ENCODE measurements at places on chromosomes 12 and 14.

GRCh38 chr12:79897617-79898016 is 37.3 kb downstream of the PPP1R12A start:
- DNase-seq = no peak

GRCh38 chr12:131430158-131430742 is 280.6 kb upstream of the SFSWAP start:
- DNase-seq = no peak

DNA sequence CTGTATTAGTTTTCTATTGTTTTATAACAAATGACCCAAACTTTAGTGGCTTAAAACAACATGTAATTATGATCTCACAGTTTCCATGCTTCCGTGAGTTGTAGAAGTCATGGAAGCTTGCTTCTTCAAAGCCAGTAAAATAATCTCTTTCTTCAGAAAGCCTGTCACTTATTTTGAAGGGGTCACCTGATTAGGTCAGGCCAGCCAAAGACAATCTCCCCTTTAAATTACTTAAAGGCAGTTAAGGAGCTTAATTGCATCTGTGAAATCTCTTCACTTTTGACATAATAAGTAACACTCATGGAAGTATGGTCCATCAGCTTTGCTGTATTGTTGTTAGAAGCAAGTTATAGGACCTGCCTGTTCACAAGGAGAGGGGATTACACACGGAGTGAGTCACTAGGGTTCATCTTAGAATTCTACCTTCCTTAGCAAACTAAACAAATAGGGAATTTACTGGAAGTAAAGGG is 89.8 kb downstream of the FAR2 start:
- no peak for DNase-seq

DNA sequence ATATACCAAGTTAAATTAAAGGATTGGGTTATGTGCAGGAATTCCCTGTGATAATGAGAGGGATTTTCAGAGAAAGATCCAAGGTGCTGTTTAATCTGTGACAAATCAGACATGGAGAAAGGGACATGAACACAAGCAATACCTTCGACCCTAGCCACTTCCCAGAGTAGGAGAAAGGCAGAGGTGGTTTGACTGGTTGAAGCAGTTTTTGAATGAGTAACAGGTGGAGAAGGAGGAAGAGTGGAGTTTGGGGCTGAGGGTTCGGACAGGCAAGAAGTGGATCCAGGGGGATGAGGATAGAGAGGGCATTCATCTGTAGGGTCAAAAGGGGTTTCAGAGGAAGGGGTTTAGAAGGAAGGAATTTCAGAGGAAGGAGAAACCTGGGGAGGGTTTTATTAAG is 27.4 kb upstream of the A2M start:
- no peak for DNase-seq

- DNase-seq = no peak
These were observed 41.9 kb downstream of the CCNK start for GRCh38 chr14:99522934-99523703.

- DNase-seq = no peak
These were observed 56.5 kb downstream of the PRIMA1 start for GRCh38 chr14:93731753-93732152.

- no peak for DNase-seq
These were observed 104.8 kb downstream of the UNC79 start for GRCh38 chr14:93535537-93535936.

GRCh38 chr12:40614923-40615322 is 77.3 kb upstream of the CNTN1 start:
- no peak for DNase-seq

GRCh38 chr12:5723711-5724252 is 221.3 kb downstream of the ANO2 start:
- DNase-seq = no peak

DNA sequence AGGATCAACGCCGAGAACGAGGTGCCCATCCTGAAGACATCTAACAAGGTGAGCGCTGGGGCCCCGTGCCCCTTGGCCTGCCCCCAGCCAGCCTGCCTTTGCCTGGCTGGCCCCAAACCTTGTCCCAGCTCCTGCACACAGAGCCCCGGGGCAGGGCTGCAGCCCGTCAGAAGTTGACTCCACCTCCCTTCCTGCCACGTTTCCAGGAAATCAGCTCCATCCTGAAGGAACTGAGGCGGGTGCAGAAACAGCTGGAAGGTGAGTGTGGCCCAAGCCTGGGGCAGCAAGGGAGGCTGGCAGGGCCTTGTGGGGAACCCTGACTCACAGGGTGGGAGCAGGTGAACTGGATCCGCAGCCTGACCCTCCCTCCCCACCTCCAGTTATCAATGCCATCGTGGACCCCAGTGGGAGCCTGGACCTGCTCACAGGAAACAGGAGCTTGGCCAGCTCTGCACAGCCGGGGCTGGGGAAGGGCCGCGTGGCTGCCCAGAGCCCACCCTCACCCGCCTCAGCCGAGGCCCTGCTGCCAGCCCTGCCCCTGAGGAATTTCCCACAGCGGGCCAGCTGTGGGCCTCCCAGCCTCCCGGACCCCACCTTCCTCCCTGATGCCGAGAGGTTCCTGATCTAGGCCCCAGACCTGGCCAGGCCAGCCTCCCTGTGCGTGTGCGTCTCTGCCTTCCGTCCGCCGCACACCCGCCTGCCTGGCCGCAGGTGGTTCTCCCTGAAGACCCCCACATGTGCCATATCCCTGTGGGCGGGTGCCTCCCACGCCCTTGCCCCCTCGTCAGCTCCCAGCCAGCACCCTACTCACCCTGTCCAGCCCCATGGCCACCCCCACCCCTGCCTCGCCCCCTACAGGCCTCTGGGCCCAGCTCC is 29.5 kb downstream of the CEP170B start:
- no peak for DNase-seq

DNA sequence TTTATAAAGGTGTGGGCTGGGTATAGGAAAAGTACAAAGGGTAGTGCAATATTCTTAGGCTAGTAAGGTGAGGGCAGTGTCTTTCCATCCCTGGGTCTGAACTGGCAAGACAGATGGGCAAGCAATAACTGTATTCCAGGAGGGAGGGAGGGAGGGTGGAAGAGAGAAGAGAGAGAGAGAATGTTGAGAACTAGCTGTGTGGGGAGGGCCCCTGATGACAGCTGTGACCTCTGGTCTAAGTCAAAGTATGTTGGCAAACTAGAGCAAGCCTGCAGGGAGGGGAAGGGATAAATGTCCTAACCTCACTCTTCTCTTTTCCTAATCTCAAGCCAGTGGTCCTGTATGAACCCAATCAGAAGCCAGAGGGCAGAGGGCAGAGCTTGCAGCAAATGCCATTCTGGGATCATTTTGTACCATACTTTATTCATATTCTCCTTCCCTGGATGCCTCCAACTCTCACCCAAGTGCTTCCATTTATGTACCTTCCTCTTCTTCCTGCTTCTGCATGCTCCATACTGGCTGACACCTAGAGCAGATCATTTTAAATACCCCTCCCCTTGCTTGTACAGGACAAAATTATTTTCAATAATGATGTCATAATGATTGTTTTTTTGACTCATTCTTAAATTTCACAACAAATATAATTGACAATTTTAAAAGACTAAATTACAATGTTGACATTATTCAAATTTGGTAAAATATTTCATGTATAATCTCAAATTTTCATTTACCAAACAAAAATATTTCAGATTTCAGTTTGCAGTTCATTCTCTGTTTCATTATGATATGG is 75.9 kb downstream of the AKAP6 start:
- DNase-seq = no peak

DNA sequence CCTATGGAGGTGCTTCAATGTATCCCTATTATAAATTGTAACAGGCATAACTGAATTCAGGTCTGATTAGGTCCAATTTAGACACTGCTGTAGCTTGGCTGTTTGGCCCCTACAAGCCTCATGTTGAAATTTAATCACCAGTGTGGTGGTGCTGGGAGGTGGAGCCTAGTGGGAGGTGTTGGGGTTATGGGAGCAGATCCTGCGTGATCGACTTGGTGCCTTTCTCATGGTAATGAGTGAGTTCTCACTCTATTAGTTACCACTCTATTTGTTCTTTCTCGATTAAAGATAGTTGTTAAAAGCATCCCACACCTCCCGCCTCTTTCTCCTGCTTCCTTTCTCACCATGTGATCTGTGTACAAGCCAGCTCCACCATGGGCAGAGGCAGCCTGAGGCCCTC is 122.1 kb downstream of the FOXA1 start:
- DNase-seq = no peak

DNA sequence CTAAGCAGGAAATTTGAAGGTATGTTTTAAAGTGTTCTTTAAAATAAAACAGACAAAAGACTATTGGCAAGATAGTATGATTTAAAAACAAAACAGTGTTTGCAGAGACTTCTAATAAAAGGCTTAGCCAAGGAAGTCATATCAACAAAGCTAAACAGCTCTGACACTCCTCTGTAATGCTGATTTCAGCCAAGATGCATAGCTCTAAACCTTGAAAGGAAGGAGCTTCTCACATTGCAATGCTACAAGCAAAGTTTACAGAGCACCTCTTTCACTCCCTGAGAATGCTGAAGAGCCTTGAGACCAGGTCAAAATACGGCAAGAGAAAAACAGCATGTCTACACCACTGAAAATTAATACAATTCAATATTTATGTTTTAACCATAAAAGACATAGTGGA is 51.8 kb downstream of the PARP11 start:
- no peak for DNase-seq

DNA sequence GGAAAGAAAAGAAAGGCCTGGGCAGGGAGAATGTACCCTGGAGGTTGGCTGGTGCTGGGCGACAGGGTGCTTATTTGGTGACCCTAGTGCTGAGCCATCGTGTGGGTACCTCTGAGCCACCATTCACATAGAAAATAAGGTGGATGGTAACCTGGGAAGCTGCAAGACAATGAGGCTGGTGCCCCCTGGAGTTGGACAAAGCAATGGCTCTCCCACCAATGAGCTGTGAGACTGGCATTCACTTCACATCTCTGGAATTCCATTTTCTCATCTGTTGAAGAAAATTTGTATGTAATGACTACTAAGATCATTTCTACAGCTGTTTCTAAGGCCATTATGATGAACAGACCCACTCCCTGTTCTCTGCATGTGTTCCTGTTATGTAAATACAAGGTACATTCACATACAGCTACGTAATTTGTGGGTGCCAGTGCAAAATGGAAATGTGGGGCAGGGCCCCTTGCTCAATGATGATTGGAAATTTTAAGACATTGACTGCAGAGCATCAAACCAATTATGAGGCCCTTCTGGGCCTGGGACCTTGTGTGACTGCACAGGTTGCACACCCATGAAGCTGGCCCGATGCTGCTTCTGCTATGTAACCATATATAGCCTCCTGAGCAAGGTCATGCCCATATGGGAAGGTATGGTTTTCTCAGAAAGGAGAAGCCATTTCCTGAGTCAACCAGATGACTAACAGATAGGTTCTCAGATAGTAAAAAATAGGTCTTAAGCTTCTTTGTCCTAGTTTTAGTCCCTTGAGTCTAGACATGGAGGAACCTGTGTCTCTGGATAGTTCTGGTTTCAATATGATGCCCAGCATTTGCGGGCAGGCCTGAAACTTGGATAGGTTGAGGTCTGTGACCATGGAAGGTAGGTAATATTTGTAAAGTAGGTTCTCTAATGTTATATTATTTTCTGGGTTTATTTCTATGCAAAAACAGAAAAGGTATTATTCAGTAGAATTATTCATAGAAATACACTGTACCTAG is 63.4 kb upstream of the IGF1 start:
- DNase-seq = no peak

GRCh38 chr14:22837114-22837749 is 847 bp downstream of the MMP14 start:
- no peak for DNase-seq

DNA sequence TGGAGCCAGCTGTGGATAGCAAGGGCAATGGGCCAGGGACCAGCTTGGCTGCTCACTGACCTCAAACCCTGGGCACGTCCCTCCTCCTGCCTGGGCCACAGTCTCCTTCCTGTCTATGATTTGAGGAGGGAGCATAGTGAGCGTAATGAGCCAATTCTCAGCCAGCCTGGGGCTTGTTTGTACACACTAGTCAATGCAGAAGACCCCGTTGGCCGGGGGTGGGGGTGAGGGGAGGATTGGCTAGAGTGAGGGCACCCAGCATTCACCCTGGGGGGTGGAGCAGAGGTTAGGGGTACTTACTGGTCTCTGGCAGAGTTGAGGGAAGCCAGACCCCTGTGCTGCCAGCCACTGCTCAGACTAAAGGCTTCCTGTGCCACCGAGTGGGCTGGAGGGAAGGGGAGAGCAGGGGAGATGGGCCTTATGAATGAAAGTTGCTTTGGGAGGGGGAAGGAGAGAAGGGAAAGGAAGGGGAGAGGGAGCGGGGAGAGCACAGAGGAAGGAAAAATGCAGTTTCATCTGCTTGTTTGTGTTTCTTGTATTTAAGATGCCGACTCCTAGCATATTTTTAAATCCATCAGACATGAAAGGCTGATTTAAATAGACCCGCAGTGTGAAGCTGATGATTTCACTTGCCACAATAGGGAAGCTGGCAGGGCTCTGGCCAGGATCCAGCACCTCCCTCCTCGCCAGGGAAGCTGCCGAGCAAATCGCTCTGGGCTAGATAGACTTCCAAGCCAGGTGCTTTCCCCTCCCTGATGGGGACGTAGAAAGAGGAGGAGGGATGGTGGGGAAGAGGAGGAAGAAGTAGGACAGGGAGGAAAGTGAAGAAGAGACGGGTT is 114.0 kb downstream of the PRMT8 start:
- no peak for DNase-seq

- no peak for DNase-seq
These were observed 30.3 kb downstream of the FAIM2 start for GRCh38 chr12:49873361-49873934.

- no peak for DNase-seq
These were observed 65.2 kb downstream of the TBC1D30 start for GRCh38 chr12:64889434-64890216.

GRCh38 chr14:75313294-75313693 is 34.7 kb downstream of the FOS start:
- no peak for DNase-seq

DNA sequence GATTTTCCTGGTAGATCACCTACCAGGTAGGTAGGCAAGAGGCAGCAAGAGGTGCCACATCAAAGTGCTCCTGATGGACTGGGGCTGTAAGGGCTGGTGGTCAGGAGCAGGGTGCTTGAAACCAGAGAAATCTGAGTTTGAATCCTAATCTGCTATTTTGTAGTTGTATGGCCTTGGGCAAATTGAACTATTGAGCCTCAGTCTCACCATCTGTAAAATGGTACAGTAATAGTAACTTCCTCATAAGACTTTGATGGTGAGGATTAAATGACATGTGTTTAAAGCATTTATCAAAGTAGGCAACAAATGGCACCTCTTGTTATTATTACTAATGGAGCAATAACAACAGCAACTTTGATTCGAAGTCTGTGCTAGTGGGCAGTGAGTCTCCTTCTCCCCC is 32.0 kb downstream of the JDP2 start:
- DNase-seq = no peak

DNA sequence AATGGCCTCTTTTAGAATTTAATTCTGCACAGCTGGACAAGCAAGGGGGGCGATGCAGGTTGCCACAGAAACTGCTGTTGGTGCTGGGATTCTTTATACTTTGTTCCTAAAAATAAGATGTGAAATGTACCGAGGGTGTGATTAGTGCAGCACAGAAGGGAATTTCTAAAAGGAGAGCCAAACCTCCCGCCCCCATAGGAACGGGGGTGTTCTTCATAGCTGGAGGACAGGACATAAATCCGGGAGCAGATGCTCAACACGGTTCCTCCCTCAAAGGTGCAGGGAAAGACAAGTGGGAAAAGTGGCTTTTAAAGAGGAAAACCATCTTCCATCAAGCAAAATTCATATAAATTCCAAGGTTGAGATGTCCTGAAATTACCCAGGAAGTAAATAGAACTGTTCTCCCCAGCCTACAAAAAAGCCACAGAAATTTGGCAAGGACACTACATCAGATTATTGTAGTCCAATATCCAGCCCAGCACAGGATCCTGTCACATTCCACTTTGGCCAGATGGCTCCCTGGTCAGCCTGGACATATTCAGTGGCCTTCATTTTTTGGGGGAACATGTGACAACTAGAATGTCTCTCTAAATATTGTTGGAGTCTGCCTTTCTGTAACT is 51.4 kb upstream of the TMX1 start:
- no peak for DNase-seq

Measured in naive B cell (primary cell).